ENCODE measurements at places on chromosomes 16 and 17.

DNA sequence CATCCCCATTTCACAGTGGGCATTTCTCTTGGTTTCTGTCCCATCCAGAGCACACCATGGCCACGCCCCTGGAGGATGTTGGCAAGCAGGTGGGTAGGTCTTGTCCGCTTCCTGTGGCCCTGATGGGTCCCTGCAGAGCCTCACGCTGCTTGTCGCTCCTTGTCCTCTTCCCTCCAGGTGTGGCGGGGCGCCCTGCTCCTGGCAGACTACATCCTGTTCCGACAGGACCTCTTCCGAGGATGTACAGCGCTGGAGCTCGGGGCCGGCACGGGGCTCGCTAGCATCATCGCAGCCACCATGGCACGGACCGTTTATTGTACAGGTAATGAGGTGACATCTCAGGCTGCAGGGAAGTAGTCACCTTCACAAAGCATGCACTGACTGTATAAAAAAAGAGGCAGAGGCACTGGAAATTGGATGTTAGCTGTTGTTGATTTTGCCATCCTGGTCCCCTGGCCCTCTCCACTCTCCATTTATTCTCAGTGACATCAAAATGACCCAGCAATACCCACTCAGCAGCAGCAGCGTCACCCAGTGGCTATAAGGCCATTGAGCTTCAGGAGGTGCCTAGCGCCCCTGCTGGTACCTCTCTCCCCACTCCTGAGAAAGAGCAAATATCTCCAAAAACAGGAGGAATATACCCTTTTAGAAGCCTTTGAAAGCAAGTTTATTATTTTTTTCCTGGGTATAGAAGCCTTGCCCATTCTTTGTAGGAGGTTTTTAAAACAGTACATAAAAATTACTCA, 13.7 kb downstream of the METTL22 start:
- no peak for DNase-seq

GRCh38 chr16:11390573-11391495, 45.6 kb downstream of the RMI2 start:
- DNase-seq, result no peak

GRCh38 chr17:42040818-42041217, 9.6 kb downstream of the C17orf113 start:
- no peak for DNase-seq

DNA sequence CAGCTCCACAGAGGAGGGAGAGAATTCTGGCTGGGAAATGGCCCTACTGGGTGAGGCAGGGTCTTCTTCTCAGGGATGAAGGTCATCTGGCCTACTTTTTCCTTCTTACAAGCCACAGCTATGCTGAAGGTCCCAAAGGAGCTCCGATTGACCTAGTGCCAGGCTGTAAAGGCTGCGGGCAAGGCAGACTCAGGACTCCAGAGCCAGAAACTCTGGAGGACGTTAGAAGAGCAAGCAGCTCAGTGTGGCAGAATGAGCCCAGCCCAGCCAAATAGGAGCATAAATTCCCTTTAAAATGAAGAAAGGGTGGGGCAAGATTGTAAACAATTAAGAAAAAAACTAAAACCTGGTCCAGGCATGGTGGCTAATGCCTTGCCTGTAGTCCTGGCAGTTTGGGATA, 20.1 kb upstream of the CNOT1 start:
- no peak for DNase-seq

GRCh38 chr16:3652373-3653195, 1.9 kb upstream of the DNASE1 start:
- DNase-seq, result no peak

DNA sequence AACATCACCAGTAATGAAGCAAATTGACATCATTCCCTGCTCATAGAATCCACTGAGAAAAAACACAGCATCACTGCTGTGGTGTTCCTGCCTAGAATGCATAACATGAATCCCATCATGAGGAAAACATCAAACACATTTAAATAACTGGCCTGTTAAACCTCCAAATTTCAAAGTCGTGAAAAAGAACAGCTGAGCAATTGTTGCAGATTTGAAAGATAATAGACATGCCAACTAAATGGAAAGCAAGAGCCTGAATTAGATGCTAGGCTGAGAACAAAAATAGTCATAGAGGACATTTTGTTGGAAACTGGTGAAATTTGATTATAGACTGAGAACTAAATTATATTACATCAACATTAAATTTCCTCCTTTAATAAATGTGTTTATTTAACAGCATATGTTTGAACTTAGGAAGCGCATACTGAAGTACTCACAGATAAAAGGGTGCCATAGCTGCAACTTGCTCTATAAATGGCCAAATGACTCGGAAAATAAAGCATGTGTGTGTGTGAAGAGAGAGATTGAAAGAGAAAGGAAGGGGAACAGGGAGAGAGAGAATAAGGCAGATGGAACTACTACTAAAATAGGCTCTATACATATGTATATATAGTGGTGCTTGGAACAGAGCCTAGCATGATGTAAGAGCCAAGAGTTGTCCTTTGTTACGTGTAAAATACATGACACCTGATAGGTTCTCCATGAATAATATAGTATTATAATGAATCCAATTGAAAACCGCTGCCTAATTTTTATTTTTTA, 305.0 kb upstream of the MON1B start:
- DNase-seq, result no peak

- DNase-seq, result no peak
These were observed 303.8 kb downstream of the HS3ST3B1 start for GRCh38 chr17:14604591-14605266.

GRCh38 chr17:6020376-6021010, 49.7 kb upstream of the WSCD1 start:
- no peak for DNase-seq

DNA sequence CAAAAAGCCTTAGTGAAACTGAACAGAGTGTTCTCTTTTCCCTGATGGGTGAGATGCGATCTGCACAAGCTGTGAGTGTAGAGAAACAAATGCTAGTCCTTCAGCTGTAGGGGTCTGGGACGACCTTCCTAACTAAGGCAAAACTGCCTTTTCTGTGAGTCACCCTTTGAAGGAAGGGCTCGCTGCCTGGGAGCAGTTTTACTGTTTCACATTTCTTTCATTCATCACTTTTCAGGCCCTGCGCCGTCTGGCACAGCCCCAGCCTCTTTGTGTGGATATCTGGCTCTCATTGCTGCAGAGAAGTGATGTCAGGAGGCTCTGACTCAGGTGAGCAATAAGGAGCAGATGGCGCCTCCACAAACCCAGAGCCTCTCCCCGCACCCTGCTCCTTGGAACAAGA, 57.4 kb downstream of the HS3ST3A1 start:
- DNase-seq, result no peak

Data from CD4-positive, alpha-beta T cell treated with Interleukin-15 for 4 hours (primary cell).